ENCODE measurements at places on chromosomes 3 and 15.

DNA sequence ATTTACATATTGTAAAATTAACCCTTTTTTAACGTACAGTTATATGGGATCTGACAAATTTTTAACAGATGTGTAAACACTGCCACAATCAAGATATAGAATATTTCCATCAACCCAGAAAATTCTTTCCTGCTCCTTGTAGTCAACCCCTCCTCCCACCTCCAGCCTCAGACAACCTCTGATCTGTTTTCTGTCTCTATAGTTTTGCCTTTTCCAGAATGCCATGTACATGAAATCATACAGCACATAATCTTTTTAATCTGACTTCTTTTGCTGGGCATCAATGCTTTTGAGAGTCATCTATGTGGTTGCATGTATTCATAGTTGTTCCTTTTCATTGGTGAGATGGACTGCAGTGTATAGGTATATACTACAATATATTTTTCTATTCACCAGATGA, 153.0 kb downstream of the SMAD6 start:
- no peak for DNase-seq

DNA sequence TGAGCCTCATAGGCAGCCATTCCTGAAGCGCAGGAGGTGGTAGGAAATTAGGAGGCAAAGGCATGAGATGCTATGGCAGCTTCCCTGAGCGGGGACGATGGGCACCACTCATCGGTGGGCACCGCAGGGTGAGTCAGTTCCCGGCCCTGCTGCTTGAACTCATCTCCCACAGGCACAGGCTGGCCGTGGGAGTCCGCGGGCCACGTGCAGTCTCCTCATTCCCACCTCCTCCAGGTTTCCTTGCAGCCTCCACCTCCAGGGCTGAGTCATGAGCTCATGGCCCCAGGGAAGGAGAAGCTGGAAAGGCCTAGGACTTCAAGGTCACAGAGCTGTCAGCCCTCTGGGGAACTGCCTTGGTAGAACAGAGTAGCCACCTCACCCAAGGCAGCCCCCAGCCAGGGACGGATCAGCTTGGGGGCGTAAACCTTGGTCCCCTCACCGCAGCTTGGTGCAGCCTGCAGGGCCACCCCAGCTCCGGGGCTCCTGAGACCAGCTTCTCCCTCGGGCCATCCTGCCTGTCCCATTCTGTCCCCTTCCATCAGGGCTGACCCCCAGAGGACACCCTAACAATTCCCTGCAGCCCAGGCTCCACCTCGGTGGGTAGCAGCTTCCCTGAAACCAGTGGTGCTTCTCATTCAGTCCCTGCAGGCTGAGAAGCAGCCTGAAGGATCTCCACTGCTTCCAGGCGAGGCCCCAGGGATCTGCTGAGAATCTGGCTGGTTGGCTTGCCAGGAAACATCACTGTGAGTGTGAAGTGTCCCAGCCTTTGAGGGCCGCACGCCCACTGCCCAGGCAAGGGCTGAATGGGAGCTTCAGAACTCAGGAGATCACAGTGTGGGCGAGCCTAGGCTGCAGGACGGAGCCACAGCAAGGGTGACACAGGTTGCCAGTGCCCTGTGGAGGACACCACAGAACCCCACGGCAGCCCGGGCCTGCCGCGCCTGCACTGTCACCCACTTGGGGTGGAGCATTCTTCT, 150.7 kb upstream of the MEF2A start:
- DNase-seq, result no peak

GRCh38 chr15:78422571-78423340, 15.3 kb upstream of the IREB2 start:
- no peak for DNase-seq

GRCh38 chr3:104080088-104080626, 1286.6 kb upstream of the ALCAM start:
- no peak for DNase-seq
